ENCODE measurements at places on chromosomes 7 and 10.

GRCh38 chr10:133038036-133038823 lies 49.5 kb upstream of the ADGRA1 start:
- no peak for DNase-seq

GRCh38 chr7:115707258-115708012 lies 323.1 kb downstream of the TFEC start:
- DNase-seq = no peak

DNA sequence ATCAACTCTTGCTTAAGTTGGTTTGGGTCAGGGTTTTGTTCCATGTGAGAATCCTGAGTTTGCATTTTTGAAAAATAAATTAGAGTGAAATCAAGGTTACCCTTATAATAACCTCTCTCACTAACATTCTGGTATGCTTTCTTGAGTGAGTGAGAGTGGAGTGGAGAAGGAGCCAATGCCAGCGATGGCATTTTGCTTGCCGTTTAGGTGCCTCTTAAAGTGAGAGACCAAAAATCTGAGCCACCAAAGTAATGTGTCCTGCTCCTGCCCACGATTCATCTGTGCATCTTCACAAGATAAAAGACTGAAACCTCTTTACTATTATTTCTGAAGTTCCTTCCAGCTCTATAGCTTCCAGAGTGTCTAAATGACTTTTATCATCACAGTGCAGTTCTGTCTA lies 23.4 kb upstream of the XPNPEP1 start:
- no peak for DNase-seq

- no peak for DNase-seq
Observed at GRCh38 chr10:133166504-133166827, 6.4 kb downstream of the KNDC1 start.

DNA sequence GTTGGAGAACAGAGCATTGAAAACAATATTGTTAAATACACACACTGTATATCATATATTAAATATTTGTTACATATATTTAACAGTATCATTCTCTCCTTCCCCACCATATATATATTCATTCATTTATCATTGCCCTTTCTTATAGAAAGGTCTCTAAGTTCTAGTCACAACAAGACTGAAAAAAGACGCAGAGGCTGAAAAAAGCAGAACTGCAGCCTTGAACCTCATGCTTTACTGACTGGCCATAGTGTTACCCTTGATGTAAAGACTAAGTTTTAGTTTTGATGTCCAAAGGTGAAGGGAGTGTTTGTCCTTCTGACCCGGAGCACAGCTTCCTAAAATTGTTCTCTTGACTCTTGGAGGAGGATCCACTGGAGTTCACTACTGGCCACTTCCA lies 247.9 kb downstream of the PTEN start:
- no peak for DNase-seq

GRCh38 chr7:94676431-94676830 lies 20.5 kb upstream of the SGCE start:
- no peak for DNase-seq

- no peak for DNase-seq
Observed at GRCh38 chr10:116803451-116804249, 45.6 kb upstream of the ENO4 start.

DNA sequence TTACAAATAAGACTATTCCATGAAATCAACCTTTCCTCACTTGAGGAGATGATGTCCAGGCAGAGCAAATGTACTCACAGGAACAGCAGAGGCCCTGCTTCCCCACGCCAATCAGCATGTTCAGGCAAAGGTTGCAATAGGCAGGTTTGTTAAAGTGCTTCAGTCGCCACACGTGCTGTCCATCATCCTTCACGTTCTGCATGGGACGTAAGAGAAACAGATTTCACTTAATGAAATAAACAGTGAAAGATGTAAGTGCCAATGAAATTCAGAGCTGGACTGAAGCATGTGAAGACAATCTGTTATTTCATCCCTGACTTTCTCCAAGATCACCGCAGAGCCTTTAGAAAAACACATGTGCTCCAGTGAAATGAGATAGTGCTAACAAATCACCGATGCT lies 217.4 kb downstream of the DGKB start:
- no peak for DNase-seq

DNA sequence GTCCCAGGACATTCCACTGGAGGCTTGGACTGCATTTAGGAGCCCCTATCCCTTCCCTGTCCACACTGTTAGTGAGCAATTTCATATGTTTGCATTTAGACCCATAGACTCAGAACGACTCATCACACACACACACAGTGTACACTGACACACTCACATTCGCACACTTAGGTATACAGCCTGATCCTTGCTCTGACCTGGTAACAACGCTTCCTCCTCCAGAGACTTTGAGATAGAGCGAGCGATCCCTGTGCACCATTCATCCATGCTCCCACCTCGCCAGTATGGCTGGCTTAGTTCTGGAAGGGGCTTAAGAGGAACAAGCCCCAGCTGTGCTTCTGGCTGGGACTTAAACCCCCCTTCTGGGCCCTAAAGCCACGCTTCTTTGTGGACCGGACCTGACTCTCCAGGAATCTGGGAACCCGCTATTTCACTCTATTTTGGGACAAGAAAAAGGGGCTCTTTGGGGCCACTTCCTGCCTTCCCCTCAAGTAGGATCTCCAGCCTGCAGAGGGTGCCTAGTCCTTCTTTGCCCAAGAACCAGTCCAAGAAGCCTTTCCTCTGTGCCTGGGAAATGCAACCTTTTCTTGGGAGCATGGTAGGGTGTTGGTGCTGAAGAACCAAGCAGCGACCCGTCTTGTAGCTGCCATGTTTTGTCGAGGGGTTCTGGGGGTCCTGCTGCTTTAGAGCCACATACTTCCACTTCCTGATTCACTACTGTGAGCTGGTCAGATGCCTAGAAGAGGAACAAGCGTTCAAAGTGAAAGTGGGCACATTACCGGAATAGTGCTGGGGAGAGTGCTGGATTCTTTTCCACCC lies 1.1 kb upstream of the HOXA13 start:
- DNase-seq = no peak

DNA sequence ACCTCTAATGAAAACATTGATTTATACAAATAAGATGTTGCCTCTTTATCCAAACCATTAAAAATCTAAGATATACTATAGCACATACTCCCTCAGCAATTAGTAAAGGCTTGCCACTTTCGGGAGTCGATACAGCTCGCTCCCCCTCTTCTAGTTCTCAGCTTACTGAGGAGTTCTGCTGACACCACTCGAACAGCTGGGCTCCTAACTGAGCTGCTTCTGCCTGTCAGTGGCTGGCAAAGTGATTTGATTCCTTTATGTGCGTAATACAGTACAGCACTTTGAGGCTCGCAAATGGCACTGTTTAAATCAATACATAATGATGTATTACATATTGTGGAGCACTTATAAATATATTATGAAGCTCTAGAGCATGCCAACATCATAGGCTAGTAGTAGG lies 241.8 kb downstream of the CREB5 start:
- no peak for DNase-seq

DNA sequence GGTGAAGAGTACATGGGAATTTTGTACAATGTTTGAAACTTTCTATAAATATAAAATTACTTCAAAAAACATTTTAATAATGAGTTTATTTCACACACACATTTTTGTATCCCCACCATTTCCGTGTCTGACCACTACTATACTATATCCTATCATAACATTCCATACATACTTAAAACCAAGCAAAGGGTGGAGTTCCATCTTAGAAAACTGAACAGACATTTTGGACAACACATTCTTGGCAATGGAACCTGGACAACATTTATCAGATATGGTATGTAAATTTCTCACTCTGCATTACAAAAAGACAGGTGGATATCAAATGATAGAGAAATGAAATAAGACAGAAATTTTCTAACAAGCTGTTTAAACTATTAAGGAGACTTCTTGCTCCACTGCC lies 168.9 kb downstream of the TWIST1 start:
- DNase-seq = no peak

DNA sequence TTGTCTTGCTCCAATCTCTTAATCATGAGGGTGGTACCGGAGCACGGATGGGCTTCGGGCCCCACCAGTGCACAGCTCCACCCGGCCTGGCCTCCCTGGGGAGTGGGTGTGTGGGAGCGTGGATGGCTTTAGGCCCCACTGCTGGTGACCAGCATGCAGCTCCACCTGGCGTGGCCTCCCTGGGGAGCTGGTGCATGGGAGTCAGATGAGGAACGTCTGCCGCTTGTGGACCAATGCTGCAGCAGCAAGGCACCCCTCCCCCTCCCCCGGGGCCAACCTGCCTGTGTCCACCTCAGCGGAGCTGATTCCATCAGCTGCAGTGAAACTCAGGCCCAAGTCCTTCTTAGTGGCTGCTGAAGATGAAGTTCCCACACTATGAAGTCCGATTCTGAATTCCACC lies 511.4 kb downstream of the PTPRN2 start:
- DNase-seq = no peak

- DNase-seq = no peak
Observed at GRCh38 chr7:129311429-129311828, 86.6 kb downstream of the AHCYL2 start.

- DNase-seq = no peak
Observed at GRCh38 chr7:5870311-5870710, 10.3 kb upstream of the OCM start.

- no peak for DNase-seq
Observed at GRCh38 chr10:120424198-120424464, 32.9 kb upstream of the PLPP4 start.

DNA sequence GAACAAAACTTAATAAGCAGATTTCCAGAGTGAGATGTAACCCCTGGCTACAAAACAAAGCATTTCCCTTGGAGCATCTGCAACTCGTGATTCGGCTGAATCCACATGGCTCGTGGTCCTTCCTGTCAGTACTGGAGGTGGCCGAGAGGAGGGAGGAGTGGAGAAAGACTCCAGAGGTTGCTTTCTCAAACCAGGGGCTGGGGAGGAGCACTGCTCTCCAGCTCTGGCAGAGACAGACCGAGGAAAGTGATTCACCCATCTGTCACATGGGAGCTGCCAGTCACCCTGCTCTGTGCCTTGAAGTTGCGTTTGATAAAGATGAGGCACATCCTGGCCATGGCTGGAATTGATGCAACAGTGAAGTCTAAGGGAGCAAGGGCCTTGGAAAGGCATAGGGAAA lies 72.7 kb downstream of the COL13A1 start:
- no peak for DNase-seq

GRCh38 chr7:1457949-1458682 lies 1.2 kb downstream of the MICALL2 start:
- DNase-seq = no peak

- no peak for DNase-seq
Observed at GRCh38 chr10:1638889-1639419, 98.4 kb downstream of the ADARB2 start.

- DNase-seq = no peak
Observed at GRCh38 chr10:86111902-86112545, 254.6 kb downstream of the GRID1 start.

- DNase-seq = no peak
Observed at GRCh38 chr7:85828614-85829013, 641.8 kb upstream of the SEMA3D start.

GRCh38 chr7:30285536-30286284 lies 1.3 kb downstream of the ZNRF2 start:
- peak; percentile 35 for DNase-seq

DNA sequence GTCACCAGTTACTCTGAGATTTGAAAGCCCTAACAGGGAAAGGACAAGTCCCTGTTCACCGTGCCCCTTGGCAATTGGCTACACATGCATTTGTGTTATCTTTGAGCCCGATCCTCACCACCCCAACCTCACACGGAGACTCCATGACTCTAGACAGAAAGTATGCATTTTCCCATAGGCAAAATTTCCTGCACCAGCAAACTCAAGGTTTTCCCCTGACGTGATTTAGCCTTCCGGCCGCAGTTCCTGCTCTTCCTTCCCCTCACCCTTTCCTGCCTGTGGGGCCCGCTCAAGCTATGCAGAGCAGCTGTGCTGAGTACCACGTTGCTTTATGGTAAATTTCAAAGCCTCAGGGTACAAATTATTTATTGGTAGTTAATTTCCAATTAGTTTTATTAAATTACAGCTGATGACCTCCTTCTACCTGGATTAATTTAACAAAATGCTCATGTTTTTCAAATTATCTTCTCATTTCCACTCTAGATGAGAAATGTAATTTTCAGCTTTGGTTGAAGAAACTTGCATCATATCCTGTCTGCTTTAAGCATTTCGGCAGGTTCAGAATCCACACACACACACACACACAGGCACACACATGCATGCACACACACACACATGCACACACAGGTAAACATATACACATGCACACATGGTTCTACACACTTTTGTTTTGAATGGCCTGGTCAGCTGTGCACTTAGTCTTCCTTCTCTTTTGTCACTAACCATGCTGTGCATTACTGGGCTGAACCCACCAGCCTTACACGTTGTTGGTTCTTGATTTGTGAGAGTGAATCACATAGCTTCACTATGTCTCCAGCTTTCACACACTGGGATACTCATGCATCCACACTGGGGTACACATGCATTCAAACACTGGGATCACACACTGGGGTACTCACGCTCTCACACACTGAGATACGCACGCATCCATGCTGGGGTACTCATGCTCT lies 283.1 kb upstream of the PITRM1 start:
- no peak for DNase-seq

- peak; percentile 1 for DNase-seq
Observed at GRCh38 chr10:61280303-61280702, 172.9 kb downstream of the TMEM26 start.

GRCh38 chr7:50339990-50340500 lies 35.5 kb downstream of the IKZF1 start:
- no peak for DNase-seq

DNA sequence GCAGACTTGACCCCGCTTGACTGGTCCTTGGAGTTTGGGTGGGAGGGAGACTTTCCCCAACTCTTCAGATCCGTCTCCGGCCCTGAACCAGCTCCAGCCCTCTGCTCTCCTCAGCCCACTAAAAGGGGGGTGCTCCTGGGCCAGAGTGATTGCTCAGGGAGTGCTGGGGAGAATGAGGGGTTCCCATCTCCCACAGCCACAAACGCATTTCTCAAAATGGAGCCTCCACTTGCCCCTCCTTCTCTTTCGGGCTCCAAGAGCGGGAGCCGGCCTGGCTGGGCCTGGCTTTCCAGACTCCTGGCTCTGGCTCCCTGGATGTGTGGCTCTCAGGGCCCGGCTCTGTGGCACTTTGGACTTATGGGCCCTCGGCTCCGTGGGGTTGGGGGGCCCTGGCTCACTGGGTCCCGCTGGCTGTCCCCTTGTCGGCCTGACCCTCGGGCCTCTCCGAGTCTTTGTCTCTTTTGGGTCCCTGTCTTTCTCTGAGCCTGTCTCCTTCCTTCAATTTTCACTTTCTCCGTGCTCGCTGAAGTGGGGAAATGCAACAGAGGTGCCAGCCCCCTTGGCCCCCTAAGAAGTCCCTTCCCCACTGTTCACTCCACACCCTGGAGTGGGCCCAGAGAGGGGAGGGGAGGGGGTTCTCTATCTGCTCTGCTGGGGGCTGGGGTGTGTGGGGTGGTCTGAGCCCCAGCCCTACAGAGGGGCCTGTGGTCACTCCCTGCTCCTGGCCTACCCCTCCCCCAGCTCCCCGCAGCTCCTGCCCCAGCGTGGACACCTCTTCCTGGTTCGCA lies 713 bp downstream of the LZTS2 start:
- DNase-seq = no peak

GRCh38 chr10:72297281-72297804 lies 23.6 kb downstream of the DDIT4 start:
- DNase-seq = peak; percentile 72
